Naive B cell (primary cell): ENCODE measurements at places on chromosomes 3 and 15.

DNA sequence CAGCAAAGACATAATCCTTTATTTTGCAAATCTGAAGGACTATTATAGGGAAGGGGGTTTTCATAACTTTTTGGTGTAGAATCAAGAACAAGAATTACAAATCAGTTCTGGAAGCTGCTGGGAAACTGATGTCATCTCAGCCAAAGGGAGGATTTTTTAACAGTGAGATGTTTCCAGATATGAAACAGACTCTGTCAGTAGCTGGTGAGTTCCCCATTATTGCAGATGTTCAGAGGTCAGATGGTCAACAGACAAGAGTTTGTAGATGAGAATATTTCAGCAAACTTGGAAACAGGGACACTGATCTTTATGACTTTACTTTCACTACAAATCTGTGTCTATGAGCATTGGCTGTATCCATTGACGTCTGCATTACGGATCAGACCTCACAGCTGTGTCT, 71.9 kb upstream of the LPP start:
- DNase-seq = no peak

DNA sequence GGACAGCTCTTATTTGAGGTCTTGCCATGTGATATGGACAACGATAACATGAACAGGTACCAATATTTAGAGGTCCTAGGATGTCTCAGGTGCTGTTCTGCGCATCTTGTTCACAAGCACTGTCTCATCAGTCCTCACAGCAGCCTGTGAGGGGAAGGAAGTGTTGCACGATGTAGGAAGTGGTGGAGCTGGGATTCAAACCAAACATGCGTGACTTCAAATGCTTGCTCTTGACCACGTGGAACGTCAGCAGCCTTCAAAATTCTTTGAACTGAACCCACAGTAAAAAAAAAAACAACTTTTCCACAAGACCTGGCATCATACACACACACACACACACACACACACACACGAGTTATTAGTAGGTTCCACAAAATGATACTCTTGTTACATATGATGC, 153.4 kb upstream of the SMAD3 start:
- no peak for DNase-seq

DNA sequence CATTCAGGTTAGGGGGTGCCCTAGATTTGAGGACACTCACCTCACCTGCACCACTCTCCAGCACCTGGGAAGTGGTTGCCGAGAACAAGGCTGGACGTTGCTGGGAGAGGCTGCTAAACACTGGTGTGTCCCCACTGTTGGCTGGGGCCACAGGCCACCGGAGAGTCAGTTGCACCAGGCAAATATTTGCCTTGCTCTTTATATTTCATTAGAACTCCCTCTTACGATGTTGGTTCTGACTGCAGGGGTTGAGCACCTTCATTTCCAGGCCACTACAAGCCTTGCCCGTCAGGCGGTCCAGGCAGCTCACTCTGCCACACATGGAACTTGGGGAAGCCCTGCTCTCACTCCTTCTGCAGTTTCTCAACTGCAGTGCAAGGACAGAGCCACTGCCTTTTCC, 30.7 kb downstream of the HCN4 start:
- no peak for DNase-seq

GRCh38 chr3:10269443-10269842, 21.2 kb downstream of the TATDN2 start:
- DNase-seq = no peak

- no peak for DNase-seq
These were observed 118.0 kb upstream of the RAD18 start for GRCh38 chr3:9081184-9081818.

GRCh38 chr3:23238578-23238977, 35.5 kb downstream of the UBE2E2 start:
- no peak for DNase-seq

GRCh38 chr3:101466465-101467309, 46.3 kb downstream of the SENP7 start:
- no peak for DNase-seq

GRCh38 chr3:21158861-21159542, 592.0 kb downstream of the ZNF385D start:
- DNase-seq = no peak

- no peak for DNase-seq
These were observed 29.0 kb downstream of the CMSS1 start for GRCh38 chr3:99846477-99847160.

DNA sequence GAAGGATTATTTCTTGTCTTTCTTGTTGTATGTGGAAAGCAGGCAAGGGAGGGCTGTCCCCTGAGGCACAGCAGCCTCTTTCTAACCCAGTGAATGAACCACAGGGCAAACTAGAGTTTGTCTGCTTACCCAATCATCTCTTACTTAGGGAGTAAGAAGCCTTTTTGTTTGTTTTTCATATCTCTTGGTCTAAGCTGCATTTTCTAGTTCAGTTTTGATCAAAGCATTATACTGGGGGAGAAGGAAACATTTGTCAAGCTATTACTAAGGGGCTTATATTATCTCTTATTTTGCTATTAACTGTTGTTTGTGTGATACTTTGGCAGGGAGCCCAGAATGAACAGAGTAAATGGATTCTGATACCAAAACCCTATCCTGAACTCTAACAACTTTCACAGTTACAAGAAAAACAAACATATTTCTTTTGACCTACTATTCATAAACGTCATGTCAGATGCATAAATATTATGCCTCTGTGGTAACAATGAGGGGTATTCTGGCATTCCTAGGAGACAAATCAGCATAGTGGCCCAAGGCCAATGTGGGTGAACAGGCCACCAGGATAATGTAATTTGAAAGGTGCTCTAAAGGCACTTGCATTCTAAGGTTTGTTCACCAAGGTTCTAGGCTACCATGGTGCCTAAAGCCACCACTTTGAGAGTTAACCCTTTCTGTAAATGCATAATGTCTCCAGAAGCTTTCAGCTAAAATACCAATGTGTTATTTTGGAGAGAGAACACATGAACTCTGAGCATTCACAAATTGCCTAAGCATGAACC, 271.6 kb upstream of the ZPLD1 start:
- DNase-seq = no peak

GRCh38 chr3:53089511-53089910, 40.7 kb downstream of the RFT1 start:
- DNase-seq = no peak

GRCh38 chr15:57502116-57502515, 89.6 kb upstream of the MYZAP start:
- DNase-seq = no peak

- no peak for DNase-seq
These were observed 190.9 kb upstream of the PLSCR5 start for GRCh38 chr3:146796078-146796477.

- DNase-seq = no peak
These were observed 51.5 kb downstream of the RPN1 start for GRCh38 chr3:128598884-128599664.

GRCh38 chr15:40471808-40472150, 995 bp downstream of the CHST14 start:
- DNase-seq = peak; percentile 29

GRCh38 chr3:47250309-47251060, 32.1 kb downstream of the KIF9 start:
- DNase-seq = no peak
